ENCODE measurements at places on chromosomes 16 and 17.

GRCh38 chr16:51393381-51394005, 242.4 kb upstream of the SALL1 start:
- no peaks in the 10 kb centered on the region for H3K27me3 ChIP-seq
- no peaks in the 10 kb centered on the region for H3K36me3 ChIP-seq
- no peak overlapping the region for H3K27ac ChIP-seq
- no peaks in the 10 kb centered on the region for H3K4me1 ChIP-seq
- no peak overlapping the region for H3K4me3 ChIP-seq
- peak; percentile 53 for DNase-seq

DNA sequence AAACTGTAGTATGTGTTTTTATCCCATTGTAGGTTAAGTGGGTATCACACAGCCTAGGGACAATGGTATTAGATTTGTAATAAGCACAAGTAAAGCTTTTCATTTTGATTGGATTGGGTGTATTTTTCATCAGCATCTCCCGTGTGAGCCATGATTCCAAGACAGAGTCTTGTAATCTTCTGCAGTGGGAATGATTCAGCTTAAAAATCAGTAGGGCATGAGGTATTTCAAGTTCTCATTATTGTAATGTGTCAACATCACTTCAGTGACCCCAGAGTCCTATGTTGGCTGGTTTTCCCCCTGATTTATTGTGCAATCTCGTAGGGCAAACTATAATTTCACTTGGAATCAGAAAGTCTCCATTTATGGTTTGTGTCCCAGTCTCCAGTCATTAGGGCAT, 833.2 kb upstream of the RBFOX1 start:
- H3K4me1 ChIP-seq = no peaks in the 10 kb centered on the region
- DNase-seq = no peak
- no peaks in the 10 kb centered on the region for H3K36me3 ChIP-seq
- no peak overlapping the region for H3K27ac ChIP-seq
- no peak overlapping the region for H3K4me3 ChIP-seq

GRCh38 chr16:72464597-72465368, 292.8 kb upstream of the PMFBP1 start:
- no peak overlapping the region for H3K4me3 ChIP-seq
- no peaks in the 10 kb centered on the region for H3K4me1 ChIP-seq
- no peak for DNase-seq
- H3K27ac ChIP-seq = no peak overlapping the region
- no peaks in the 10 kb centered on the region for H3K36me3 ChIP-seq

DNA sequence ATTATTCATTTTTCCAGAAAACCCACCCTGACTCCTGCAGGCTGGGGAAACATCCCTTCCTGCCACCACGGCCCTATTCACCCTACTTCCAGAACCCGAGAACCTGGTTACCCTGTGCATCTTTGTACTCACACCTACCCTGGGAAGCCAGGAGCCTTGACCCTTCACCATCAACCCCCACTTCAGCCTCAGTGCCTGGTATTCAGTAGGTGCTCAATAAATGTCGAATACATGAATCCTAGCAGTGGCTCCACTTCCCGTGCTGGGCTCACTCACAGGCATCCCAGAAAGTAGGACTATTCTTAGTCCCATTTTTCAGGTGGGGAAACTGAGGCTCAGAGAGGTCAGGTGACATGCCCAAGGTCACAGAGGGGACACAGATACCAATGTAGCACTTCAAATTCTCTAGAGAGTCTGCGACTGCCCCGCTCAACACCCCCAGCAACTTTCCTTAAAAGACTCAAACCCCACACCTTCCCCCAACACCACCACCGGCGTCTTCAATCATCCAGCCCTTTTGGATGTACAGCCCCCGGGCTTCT, 36.1 kb upstream of the CMIP start:
- H3K36me3 ChIP-seq = no peaks in the 10 kb centered on the region
- H3K4me1 ChIP-seq = peaks cover 7% of the 10 kb centered on the region
- H3K4me3 ChIP-seq = no peak overlapping the region
- peaks cover under 1% of the 10 kb centered on the region for H3K27me3 ChIP-seq

- peaks cover 20% of the 10 kb centered on the region for H3K4me1 ChIP-seq
- H3K4me3 ChIP-seq = peak overlapping the region; percentile 61
- peak overlapping the region; percentile 75 for H3K27ac ChIP-seq
- no peaks in the 10 kb centered on the region for H3K27me3 ChIP-seq
Observed at GRCh38 chr16:89720551-89720812, 216 bp downstream of the VPS9D1 start.

DNA sequence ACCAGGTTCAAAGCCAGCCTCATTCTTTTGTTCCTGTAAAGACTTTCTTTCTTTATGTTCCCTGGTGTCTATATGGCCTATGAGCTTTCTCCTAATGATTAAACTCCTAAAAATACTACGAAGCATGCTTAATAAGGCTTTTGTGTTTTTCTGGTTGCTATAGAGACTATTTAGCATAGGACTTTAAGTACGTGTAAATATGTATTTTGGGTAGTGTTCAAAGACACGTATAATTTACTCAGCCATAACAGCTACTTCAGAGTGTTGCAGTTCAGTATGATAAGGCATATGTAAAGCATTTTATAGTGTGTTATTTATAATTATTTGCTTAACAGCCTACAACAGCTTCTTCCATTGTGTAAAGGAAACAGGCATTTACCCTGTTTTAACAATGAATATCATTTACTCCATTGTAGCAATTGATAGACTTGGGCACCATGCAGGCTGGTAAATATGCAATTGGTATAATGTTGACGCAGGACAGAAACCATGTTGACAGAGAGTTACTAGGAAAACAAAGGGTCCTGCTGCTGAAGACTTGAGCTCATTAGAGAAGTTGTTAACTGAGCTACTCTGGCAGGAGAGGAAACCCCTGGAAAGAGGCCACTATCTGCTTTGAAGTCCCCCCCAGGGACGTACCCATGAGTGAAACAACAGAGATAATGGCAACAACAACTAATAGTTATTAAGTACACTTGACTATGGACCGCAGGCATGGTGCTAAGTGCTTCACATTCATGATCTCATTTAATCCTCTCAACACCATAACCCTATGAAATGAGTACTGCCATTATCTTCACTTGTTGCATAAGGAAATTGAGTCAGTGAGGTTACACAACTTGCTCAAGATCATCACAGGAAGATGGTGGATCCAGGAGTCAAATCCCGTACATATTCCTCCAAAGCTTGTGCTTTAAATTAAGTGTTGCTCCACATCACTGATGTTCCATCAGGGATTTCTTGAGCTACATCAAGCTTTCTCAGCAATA, 342.2 kb upstream of the DYNLRB2 start:
- peaks cover 3% of the 10 kb centered on the region for H3K4me1 ChIP-seq
- H3K4me3 ChIP-seq = no peak overlapping the region
- H3K27me3 ChIP-seq = no peaks in the 10 kb centered on the region
- no peaks in the 10 kb centered on the region for H3K36me3 ChIP-seq
- H3K27ac ChIP-seq = peak overlapping the region; percentile 52

- no peaks in the 10 kb centered on the region for H3K27me3 ChIP-seq
- H3K4me3 ChIP-seq = no peak overlapping the region
- DNase-seq = no peak
- H3K4me1 ChIP-seq = no peaks in the 10 kb centered on the region
Observed at GRCh38 chr16:25138130-25138529, 26.6 kb downstream of the LCMT1 start.

GRCh38 chr16:68216240-68216639, 19.7 kb downstream of the ESRP2 start:
- no peaks in the 10 kb centered on the region for H3K4me1 ChIP-seq
- no peak overlapping the region for H3K4me3 ChIP-seq
- no peak for DNase-seq
- no peak overlapping the region for H3K27ac ChIP-seq

DNA sequence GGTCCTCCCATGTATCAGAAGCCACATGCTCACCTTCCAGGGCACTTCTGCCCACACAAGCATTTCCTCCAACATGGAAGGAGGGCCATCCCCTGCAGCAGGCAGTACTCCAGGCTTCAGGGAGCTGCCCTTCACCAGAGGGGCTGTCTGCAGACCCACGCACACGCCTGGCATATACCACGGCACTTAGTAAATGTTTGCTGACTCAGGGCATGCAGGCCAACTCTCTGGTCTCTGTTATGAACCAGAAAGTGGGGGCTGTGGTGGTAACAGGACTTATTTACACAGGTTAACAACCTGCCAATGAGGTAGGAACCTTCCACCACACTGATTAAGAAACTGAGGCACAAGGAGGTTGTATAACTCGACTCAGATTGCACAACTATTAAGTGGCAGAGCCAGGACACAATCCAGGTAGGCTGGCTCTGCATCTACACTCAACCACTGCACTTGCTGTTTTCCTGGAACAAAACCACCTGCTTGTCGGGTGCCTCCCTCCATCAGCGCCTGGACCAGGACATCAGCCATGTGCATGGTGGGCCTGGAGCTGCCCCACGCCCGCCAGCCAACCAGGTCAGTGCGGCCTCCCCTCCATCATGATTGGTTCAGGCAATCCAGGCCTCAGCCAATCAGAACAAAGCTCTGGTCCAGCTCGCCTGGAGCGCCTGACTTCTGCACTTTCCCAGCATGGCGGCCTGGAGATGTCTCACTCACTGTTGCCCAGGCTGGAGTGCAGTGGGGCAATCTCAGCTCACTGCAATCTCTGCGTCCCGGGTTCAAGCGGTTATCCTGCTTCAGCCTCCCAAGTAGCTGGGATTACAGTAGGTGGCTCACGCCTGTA, 19.2 kb downstream of the ACTG1 start:
- no peak overlapping the region for H3K4me3 ChIP-seq
- DNase-seq = no peak
- H3K27ac ChIP-seq = no peak overlapping the region
- H3K4me1 ChIP-seq = peaks cover 3% of the 10 kb centered on the region

GRCh38 chr16:85279825-85280545, 167.7 kb upstream of the CIBAR2 start:
- no peaks in the 10 kb centered on the region for H3K4me1 ChIP-seq
- H3K27me3 ChIP-seq = no peaks in the 10 kb centered on the region
- H3K36me3 ChIP-seq = no peaks in the 10 kb centered on the region
- DNase-seq = no peak

DNA sequence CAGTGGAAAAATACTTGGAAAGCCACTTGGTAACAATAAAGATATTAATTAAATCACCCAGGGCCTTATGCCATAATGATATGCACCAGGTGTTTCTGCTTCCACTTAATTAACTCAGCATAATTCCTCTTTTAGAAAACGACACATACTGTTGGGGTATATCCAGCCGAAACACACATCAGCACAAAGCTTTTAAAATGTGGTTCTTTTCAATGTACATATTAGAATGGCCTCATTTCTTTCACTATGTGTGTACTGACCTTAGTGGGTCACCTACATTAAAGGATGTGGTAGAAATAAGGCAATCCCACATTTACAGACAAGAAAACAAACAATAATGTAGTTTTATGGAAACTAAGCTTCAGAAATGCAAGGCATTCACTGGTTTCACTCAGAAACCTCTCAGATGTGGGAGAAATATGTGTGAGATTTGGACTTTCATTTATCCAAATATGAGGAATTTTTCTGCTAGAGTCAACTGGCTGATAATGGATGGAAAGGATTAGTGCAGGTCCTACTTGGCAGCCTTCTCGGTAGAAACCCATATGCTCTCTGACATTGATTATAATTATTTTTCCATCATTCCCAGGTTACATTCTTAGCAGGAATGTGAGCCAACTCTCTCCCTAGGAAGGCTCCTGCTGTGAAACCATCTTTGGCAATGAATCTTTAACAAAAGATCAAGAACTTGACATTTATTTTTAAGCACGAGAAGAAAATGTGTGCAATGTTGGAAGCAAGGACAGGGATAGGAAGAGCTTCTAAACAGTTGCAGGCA, 66.7 kb upstream of the DHX40 start:
- H3K27me3 ChIP-seq = no peaks in the 10 kb centered on the region
- no peak overlapping the region for H3K4me3 ChIP-seq
- peak; percentile 74 for DNase-seq
- no peaks in the 10 kb centered on the region for H3K4me1 ChIP-seq

GRCh38 chr16:62965831-62966230, 929.6 kb upstream of the CDH8 start:
- no peak overlapping the region for H3K27ac ChIP-seq
- DNase-seq = no peak
- H3K36me3 ChIP-seq = no peaks in the 10 kb centered on the region
- no peaks in the 10 kb centered on the region for H3K4me1 ChIP-seq
- no peaks in the 10 kb centered on the region for H3K27me3 ChIP-seq

DNA sequence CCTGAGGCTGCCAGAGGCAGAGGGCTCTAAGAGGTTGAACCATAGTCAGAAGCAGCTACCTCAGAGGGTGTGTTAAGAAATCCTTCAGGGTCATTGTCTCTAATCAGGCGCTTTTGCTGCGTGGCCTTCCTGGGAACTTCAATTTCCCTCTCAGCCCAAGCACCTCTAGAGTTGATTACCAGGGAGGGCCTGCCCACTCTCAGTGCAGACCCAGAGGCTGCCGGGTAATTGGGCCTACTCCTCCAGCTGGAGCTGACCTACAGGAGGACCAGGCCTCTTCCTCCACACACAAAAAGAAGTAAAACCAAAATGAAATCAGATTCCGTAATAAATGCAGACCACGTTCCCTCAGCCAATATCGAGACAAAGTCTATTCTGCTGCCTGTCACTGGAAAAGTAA, 305.0 kb upstream of the CCL2 start:
- DNase-seq = no peak
- no peak overlapping the region for H3K4me3 ChIP-seq
- H3K4me1 ChIP-seq = no peaks in the 10 kb centered on the region
- no peaks in the 10 kb centered on the region for H3K36me3 ChIP-seq
- no peak overlapping the region for H3K27ac ChIP-seq

DNA sequence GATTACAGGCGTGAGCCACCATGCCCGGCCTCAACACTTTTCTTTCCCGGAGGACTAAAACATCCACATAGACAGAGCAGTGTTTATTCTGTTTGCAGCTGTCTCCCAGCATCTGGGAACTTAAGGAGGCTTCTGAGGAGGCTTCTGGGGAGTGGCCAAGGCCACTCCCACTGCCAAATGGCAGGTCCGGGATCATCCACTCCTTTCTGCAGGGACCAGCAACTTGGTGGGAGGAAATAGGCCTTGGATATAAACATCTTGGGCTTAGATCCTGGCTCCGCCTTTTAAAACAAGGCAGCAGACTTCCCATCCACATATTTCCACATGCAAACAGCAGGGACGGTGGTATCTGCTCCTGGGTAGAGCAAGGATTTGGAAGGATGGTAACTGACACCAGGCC, 14.1 kb upstream of the SPATA32 start:
- H3K27me3 ChIP-seq = no peaks in the 10 kb centered on the region
- H3K27ac ChIP-seq = no peak overlapping the region
- no peak for DNase-seq
- H3K4me3 ChIP-seq = no peak overlapping the region
- H3K36me3 ChIP-seq = peaks cover 15% of the 10 kb centered on the region
